Activated T-helper 1 cell treated with anti-CD3 and anti-CD28 coated beads, Interleukin-12 subunit alpha, Interleukin-12 subunit beta, Interleukin-2, Interleukin-4 antibody, amounts not matched to agents 30 ng/mL and 10 ng/mL and 1 ng/mL, durations not matched to agents 14 hours and 24 hours and 36 hours (primary cell): ENCODE measurements at places on chromosomes 5 and 9.

DNA sequence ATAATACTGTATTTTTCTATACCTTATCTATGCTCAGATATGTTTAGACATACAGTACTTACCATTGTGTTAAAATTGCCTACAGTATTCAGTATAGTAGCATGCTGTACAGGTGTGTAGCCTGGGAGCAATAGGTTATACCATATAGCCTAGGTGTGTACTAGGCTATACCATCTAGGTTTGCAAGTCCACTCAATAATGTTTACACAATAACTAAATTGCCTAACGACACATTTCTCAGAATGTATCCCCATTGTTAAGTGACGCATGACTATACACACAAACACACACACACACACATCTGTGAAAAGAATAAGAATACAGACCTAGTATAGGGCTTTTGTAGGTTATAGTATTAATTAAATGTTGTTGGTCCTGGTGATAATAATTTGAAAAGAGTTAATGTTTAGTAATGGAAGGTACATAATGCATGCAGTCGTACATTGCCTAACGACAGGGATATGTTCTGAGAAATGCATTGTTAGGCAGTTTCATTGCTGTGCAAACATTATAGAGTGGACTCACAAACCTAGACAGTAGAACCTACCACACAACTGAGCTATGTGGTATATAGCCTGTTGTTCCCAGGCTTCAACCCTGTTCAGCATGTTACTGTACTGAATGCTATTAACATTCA, 13.6 kb downstream of the TDRD7 start:
- DNase-seq, result no peak

DNA sequence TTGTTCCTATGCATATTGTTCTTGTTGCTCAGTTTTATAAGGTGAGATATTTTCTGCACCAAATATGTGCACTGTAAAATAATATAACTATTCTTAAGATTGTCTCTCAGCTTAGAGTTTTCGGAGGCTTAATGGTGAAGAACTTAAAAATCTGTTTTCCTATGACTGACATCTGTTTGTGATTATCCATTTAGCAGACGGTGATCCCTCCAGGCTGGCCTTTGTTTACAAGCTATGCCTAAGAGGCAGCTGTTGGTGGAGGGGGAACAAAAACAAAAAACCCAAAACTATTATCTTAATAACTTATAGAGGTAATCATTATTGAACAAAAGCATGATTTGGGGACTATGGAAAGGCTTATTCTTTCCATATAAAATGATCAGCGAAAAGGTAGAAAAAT, 658 bp downstream of the PDCD1LG2 start:
- DNase-seq, result no peak

DNA sequence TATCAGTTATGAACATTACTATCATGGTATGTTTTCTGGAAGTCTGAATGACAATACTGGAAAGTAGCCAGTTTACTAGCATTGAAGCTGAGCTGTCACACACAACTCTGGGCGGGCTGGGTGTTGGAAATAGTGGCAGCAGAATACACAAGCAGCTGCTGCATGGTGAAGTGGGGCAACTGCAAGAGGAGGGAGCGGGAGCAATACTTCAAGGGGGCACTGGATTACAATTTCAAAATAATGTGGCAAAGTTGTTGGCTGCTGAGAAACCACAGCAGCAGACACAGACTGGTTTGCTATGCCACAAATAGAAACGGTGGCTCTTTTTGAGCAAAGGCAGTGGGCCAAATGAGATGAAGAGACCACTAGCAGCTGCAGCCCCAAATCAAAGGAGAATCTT, 350.2 kb downstream of the KIAA0825 start:
- no peak for DNase-seq

- DNase-seq, result no peak
Measured at GRCh38 chr5:89946916-89947315, 462.6 kb downstream of the CETN3 start.

GRCh38 chr9:4713849-4714248, 27.2 kb downstream of the AK3 start:
- no peak for DNase-seq

- DNase-seq, result no peak
Measured at GRCh38 chr5:27171761-27172261, 133.4 kb upstream of the CDH9 start.

- DNase-seq, result no peak
Measured at GRCh38 chr5:60352992-60353599, 346.9 kb downstream of the DEPDC1B start.

- DNase-seq, result no peak
Measured at GRCh38 chr5:1512541-1513291, 11.0 kb downstream of the LPCAT1 start.

- no peak for DNase-seq
Measured at GRCh38 chr5:14830210-14831005, 41.2 kb downstream of the ANKH start.

GRCh38 chr9:90499761-90500160, 142.9 kb downstream of the DIRAS2 start:
- DNase-seq, result no peak

DNA sequence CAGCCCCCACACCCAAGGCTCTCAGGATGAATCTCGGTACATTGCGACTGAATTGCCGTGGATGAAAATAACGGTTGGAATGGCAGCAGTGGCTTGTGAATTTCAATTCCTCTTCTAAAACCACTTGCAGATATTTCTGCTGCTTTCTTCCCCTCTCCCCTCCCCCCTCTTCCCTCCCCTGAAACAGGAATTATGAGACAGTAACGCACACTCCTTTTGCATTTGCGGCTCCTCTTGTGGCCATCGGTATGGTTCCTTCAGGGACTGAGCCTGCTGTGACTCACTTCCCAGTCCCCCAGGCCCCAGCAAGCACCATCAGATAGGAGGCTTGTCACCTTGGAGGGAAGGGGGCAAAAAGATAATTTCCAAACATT, 9.7 kb downstream of the DCANP1 start:
- no peak for DNase-seq

- DNase-seq, result no peak
Measured at GRCh38 chr9:37559125-37559524, 17.1 kb downstream of the FBXO10 start.

GRCh38 chr5:180690562-180690961, 41.2 kb upstream of the FLT4 start:
- no peak for DNase-seq

DNA sequence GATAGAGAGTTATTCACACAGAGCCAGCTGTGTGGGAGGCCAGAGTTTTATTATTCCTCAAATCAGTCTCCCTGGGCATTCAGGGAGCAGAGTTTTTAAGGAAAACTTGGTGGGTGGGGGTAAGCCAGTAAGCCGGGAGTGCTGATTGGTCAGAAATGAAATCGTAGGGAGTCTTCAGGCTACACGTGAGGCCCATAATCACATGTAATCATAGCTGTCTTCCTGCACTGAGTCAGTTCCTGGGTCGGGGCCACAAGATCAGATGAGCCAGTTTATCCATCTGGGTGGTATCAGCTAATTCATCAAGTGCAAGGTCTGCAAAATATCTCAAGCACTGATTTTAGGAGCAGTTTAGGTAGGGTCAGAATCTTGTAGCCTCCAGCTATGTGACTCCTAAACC, 10.8 kb upstream of the TTC39B start:
- no peak for DNase-seq

GRCh38 chr9:8955315-8955714, 1155.7 kb upstream of the DMAC1 start:
- no peak for DNase-seq

DNA sequence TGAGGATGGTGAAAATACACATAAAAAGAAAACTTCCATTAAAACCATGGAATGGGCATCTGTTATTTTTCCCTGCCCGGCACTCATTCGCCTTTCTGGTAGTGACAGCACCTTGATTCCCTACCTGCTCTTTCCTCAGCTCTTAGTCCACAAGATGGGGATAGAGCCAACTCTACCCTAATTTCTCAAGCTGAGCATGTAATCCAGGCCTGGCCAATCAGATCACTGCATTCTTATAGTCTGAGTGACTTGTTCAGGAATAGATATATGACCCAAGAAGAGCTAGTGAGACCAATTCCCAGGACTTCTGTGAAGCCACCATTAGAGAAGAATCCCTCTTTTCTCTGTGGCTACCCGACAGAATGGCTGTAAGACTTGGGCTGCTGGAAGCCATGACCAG, 58.1 kb downstream of the TSSK1B start:
- DNase-seq, result no peak

GRCh38 chr9:93060746-93061259, 2.3 kb downstream of the SUSD3 start:
- no peak for DNase-seq

DNA sequence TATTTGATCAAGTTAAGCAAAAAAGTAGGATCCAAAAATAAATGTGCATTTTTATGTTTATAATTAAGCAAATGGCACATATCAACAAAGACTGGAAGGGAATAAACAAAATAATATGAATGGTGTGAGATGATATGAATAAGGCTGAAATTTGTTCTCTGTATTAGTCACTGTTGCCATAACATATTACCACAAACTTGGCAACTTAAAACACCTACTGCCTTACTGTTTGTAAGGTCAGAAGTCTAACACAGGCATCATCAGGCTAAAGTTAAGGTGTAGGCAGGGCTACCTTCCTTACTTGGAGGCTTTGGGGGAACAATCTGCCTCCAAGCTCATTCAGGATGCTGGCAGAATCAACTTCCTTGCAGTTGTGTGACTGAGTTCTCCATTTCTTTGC, 19.3 kb downstream of the PGGT1B start:
- DNase-seq, result no peak

- no peak for DNase-seq
Measured at GRCh38 chr9:124280176-124280691, 22.5 kb downstream of the NEK6 start.

- DNase-seq, result no peak
Measured at GRCh38 chr9:131603199-131603598, 57.9 kb downstream of the PRRT1B start.

DNA sequence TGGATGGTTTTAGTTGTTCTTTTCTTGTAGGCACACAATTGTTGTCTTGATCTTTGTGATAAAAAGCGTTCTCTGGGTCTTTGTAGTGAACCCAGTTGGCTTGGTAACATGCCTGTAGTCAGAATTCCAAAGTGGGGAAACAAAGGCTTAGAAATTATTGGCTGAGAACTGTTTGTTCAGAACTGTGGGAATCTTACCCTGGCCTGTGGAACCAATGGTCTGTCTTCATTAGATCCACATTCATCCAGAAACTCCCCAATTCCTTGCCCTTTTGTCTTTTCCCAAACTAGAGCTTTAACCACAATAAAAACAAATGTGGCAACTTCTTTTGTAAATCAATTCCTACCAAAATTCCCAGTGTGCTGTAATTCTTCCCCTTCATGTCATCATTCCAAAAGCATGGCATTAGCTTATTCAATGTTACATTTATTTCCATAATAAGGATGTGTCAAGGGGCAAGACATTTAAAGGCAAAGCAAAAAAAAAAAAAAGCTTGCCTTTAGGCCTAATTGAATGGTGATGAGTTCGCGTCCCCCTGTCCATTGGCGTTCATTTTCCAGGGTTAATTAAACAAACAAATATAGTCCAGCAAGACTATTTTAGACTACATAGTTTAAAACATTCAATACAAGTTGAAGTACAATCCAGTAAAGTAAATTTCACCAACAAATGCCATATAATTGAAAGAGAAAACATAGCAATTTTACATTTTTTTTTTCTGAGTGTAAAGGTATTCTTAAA, 249.8 kb upstream of the ZNF608 start:
- DNase-seq, result no peak

DNA sequence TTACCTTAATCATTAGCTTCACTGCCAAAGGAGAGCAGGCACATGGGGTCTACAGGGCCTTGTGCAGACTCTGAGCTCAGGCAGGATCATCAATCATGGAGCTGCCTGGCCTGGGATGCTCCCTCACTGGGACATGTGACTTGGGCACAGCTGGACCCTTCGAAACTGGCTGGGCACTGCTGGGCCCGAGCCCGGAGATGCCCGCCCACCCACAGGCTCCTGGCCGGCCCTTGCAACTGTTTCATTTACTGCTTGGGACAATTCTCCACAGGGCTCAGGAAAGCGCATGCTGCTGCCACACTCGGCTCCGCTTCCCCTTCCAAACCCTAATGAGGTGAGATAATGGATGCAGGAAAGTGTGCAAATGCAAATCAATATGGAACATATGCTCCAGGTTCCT, 387.5 kb downstream of the TRIM36 start:
- DNase-seq, result no peak
